Fibroblast of gingiva (primary cell): ENCODE measurements at places on chromosomes 13 and 19.

GRCh38 chr19:55440411-55441105 lies 2.5 kb downstream of the SHISA7 start:
- no peak for DNase-seq

- DNase-seq = no peak
Measured at GRCh38 chr13:53821632-53822031, 793.0 kb downstream of the OLFM4 start.

- DNase-seq = no peak
Measured at GRCh38 chr19:32890841-32891240, 21.3 kb upstream of the SLC7A9 start.

DNA sequence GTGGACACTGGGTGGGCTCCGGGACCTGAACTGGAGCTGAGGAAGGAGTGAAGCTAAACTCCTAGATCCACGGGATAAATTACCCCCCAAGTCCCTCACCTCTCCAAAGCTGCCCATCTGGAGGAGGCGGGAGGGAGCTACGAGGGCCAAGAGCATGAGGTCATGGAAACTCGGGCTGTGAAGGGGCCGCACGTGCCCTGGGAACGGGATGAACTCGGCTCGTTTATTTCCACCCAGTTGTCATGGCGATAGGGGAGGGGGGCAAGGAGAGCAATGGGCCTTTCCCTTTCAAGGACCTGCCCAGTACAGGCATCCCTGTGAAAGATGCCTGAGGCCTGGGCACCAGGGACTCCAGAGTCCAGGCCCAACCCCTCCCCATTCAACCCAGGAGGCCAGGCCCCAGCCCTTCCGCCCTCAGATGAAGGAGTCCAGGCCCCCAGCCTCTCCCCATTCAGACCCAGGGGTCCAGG lies 3.8 kb downstream of the PPP1R12C start:
- peak; percentile 96 for DNase-seq

DNA sequence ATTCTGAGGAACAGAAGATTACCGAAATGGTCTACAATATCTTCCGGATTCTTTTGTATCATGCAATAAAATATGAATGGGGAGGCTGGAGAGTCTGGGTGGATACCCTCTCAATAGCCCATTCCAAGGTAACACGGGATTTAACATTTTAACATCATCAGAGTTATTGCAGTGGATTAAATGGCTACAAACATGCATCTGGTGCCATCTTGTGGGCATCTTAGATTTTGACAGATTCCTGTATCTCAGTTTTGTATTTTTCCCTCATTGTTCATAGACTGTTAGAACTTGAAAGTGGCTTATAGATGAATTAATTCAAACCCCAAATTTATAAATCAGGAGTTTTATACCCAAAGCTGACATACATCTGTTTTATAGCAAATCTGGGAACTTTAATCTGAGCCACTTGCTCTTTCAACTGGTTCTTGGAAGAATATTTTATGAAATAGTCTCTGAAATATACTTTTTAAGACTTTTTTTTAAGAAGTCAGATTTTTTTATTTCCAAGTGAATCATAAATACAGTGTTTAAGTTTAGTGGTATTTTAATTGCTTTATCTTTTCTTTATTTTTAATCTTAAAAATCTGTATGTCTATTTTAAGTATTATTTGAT lies 215.2 kb downstream of the NBEA start:
- peak; percentile 37 for DNase-seq

DNA sequence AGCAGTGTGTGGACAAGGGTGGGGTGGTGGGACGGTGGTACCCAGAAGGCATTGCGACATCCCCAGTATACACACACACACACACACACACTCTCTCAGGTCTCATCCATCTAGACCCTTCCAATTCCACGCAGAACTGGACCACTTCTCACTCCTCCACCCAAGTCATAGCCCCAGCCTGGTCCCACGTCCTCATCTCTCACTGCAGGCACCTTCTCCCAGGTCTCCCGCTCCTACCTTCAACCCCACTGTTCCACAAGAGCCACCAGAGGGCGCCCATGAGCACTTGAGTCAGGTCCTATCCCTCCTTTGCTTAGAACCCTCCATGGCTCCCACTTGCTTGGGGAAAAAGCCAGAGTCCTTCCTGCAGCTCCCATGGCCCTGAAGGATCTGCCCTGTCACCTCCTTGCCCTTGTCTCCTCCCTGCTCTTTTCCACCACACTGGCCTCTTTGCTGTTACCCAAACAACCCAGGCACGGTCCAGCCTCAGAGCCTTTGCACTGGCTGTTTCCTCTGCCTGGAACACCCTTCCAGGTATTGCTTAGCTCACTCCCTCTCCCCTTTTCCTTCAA lies 62.6 kb downstream of the IER2 start:
- DNase-seq = peak; percentile 12

- peak; percentile 64 for DNase-seq
Measured at GRCh38 chr13:49454388-49455006, 10.4 kb downstream of the SETDB2 start.

GRCh38 chr13:29703421-29703820 lies 107.9 kb upstream of the SLC7A1 start:
- DNase-seq = no peak

GRCh38 chr19:38679839-38680238 lies 32.4 kb downstream of the ACTN4 start:
- DNase-seq = peak; percentile 21

- DNase-seq = no peak
Measured at GRCh38 chr19:18854982-18855381, 23.2 kb downstream of the UPF1 start.

- peak; percentile 35 for DNase-seq
Measured at GRCh38 chr19:17491287-17491686, 20.2 kb upstream of the PGLS start.

DNA sequence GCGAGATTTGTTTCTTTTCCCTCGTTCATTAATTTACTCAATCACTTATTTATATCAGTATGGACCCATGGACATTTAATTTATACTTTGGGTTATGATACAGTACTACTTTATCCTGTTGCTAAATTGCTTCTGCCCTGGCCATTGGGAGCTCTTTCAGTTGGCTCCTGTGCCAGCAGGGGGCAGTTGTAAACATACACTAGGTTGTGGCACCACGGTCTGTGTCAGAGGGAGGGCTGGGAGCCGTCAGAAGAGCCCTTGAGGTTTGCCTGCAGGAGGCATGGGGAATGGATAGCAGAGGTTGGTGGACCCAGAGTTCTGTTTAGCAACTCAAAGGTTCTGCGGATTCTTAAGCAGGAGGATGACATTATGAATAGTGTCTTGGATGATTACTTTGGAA lies 94.3 kb downstream of the ERCC5 start:
- no peak for DNase-seq

- DNase-seq = no peak
Measured at GRCh38 chr13:72463561-72463960, 263.9 kb downstream of the MZT1 start.

- no peak for DNase-seq
Measured at GRCh38 chr13:112622375-112622774, 34.4 kb upstream of the TUBGCP3 start.

- DNase-seq = no peak
Measured at GRCh38 chr13:91482427-91482826, 84.0 kb downstream of the GPC5 start.

DNA sequence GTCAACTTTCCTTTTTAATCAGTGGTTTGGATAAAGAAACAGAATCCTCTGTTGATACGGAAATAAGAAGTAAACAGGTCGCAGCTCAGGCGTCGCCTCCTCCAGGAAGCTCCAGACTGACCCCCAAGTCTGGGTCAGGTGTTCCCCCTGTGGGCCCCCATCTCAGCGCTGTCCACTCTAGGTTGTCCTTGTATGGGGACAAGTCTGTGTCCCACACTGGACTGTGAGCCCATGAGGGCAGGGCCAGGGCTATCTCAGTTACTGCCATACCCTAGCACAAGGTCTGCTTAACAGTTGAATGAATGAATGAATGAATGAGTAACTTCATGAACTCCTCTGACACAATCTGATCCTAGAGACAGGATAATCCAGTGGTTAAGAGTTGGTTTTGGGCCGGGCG lies 7.5 kb downstream of the CLASRP start:
- no peak for DNase-seq

GRCh38 chr13:32431361-32431760 lies 3.4 kb upstream of the N4BP2L1 start:
- DNase-seq = no peak

- no peak for DNase-seq
Measured at GRCh38 chr13:35841060-35841521, 290.1 kb downstream of the DCLK1 start.

GRCh38 chr13:63005625-63006024 lies 1590.0 kb upstream of the PCDH20 start:
- DNase-seq = no peak

- DNase-seq = peak; percentile 35
Measured at GRCh38 chr19:35404879-35405622, 34.2 kb downstream of the GPR42 start.

DNA sequence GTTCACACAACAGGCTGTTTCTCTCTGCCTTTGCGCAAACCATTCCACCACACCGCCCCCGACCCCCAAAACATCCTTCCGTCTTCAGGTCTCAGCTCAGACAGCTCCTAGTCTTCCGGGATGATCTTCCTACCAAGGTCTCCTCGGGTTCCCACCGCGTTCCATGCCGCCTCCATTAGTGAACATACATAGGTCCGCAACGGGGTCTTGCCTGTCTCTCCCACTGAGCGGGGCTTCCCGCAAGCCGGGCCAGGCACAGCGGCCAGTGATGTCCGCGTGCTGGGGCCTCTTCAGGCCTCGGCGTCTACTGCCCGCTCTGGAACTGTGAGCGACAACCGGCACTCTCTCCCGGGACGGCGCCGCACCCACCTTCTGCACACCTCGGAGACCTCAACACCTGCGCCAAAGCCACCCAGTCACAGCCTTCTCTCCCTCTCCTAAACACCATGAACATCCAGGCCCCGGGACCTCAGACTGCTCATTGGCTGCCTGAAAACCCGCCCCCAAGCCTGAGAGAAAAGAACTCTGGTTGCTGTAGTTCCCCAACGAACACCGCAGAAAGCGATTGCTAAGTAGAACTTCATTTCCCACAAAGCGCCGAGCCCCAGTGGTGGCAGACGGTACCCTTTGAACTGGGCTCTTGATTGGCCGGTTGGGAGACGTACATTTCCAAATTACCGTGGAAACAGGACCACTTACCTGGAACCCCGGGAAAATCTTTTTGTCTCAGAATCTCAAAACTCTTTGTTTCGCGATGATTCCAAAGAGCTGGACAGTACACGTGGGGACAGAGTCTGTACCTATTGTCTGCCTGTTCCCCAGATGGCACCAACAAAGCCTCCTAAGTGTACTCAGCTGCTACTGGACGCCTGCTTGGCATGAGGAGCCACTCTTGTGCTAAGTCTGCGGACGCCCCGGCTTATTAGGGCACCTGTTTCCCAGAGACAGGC lies 9.5 kb downstream of the DYRK1B start:
- peak; percentile 90 for DNase-seq

- peak; percentile 2 for DNase-seq
Measured at GRCh38 chr13:49759503-49759902, 33.0 kb downstream of the KPNA3 start.
